ENCODE measurements at places on chromosomes 2 and 18.

- DNase-seq = no peak
These were observed 54.8 kb downstream of the SPTBN1 start for GRCh38 chr2:54510916-54511315.

GRCh38 chr2:222322236-222322635, 23.4 kb upstream of the PAX3 start:
- DNase-seq = no peak

DNA sequence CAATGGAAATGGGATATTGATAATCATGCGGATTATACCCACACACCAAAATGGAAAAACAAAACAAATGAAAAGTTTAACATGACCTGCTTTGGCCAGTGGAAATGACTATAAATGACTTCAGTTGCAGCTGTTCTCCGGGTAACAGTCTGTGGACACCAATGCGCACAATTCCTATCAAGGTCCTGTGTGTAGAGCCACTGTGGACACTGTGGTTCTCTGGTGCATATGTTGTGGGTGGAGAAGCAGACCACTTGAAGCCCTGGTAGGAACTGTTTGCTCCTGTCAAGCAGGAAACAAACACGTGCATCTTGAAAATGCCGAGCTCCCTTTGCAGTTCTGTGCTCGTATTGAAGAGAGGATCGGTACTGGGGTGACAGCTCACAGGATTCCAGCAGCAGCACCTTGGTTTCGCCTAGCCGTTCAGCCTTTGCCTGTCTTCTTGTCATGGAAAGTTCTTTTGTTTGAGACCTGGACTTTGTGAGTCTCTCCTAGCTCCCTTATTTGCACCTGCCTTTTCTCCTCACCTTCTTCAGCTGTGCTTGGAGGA, 32.9 kb downstream of the NCK2 start:
- DNase-seq = no peak

GRCh38 chr2:180778291-180778690, 202.1 kb upstream of the UBE2E3 start:
- no peak for DNase-seq

- no peak for DNase-seq
These were observed 2.1 kb downstream of the DNAH7 start for GRCh38 chr2:196066291-196067087.

DNA sequence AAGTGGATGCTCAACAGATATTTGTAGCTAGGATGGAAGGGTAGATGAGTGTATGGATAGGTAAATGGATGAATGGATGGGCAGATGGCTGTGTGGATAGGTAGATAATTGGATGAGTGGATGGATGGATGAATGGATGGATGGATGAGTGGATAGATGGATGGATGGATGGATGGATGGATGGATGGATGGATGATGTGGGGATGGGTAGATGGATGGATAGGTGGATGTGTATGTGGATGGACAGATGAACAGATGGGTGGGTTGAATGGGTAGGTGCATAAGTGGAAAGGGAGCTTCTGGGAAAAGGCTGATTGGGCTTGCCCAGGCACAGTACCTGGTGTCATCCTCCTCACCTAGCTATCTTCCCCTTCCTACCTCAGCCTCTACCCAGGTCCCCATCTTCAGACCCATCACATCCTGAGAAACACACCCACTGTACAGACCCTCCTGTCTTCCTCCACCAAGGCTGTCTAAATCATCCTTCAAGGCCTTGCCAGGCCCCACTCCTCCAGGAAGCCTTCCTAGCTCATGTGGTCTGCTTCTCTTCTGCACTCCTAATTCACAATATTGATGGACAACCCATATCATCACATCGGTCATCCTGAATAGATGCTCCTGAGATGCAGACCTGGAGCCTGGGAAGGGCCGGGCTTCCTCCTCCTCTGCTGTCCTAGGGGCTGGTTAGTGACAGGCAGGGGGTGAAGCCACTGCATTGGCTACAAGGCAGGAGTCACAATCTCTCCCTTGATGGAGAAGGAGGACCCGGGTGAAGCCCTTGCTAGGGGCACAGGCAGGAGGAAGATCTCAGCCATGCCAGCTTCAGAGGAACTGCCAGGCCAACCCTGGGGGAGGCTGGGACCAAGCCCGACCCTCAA, 49.4 kb downstream of the SMAD7 start:
- DNase-seq = no peak

DNA sequence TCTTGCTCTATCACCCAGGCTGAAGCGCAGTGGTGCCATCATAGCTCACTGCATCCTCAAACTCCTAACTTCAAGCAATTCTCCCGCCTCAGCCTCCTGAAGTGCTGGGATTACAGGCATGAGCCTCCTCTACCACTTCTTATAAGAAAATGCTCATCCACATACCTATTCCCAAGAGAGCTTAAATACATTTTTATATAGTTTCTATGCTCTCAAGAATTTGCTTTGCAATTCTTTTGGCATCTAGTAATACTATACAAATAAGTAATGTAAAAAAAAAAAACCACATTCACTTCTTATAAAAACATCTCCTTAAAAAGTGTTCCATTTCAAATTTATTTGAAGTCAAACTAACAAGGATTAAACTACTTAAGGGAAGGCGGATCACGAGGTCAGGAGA, 197.3 kb downstream of the DNAH7 start:
- no peak for DNase-seq

GRCh38 chr18:46793565-46793964, 36.7 kb upstream of the ST8SIA5 start:
- no peak for DNase-seq

DNA sequence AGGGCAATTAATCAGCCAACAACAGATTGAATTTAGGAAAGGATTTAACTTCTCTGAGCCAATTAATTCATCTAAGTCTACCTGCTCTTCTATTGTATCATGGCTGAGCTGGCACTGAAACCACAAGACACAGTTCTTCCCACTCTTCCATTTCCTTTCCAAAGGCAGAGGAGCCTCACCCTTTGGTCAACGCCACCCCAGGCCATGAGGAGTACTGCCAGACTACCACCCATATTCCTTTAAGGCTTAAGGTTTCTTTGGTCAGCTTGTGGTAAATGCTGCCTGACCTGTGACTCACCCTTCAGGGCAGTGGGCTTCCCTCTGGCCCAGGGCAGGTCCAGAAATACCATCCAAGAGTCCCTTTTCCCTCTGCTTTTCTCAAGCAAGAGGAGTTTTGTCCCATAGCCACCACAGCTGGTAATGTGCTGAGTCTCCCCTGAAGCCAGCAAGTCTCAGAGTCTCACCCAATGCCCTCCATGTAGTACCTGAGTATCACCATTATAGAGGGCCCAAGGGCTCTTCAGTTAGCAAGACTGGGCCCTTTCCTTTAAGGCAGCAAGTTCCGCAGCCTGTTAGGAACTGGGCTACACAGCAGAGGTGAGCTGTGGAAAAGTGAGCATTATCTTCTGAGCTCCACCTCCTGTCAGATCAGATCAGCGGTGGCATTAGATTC, 900.5 kb upstream of the CRIM1 start:
- no peak for DNase-seq

- DNase-seq = no peak
These were observed 44.1 kb upstream of the EPAS1 start for GRCh38 chr2:46252891-46253659.

DNA sequence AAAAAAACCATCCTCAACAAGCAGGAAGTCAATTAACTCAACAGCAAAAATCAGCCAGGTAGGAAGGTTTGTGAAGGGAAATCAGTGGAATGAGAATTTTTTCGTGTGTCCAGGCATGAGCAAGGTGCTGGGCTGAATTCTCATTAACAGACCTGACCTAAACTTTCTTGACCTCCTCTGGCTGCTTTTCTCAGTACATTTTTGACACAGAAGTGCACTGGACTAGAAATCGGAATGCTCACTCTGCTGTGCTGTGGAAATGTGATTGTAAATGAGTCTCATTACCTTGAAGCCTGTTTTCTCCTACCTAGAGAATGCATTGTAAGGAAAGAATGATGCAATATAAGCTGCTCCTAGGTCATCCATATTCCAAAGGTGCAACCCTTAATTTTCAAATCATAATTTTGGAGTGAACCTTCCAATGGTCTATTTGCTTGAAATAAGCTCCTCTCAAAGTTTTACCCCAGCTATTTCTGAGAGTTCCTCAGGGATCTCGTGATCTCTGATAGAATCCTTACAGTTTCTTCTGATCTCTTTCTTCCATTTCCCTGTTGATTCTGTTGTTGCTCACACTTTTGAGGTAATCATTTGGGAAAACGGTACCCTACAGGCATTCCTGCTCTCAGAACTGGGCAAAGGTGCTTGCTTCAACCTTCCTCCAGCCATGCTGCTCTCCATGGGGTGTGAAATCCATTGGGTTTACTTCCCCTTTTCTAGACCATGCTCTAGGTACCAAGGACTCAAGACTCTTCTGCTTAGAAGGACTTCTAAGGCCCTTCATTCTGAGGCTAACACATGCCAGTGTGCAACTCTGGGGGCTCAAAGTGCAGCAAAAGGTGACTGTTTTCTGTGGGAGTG, 104.9 kb upstream of the ITPRID2 start:
- no peak for DNase-seq

DNA sequence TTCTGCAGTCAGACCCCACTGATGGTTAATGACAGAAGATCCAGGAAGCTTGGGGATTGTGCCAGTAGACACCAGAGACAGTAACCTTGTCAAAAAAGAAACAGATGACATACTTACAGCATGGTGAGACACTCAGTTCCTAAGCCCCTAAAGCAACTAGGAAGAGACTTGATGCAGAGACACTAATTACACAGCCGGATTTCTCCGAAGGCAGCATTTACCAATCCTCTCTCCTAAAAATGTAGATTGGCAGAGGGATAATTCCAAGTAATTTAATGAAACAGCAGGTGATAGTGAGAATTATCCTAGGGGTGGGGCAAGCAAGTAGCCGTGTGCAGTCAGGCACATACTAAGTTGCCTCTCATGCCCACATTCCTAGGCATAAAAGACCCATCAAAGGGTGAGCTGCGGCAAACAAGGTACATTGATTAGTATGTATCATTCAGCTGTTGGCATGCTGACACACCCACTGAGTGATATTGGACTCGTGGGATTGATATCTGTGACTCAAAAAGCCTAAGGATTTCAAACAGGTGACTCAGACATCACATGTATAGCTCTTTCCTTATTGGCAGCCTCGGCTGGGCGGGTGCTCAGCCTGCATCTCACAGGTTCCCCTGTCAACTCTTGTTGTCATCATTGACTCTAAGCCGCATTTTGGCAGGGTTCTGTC, 296.7 kb upstream of the ATP5MC3 start:
- no peak for DNase-seq

- no peak for DNase-seq
These were observed 55.9 kb downstream of the FEZ2 start for GRCh38 chr2:36541891-36542595.

- no peak for DNase-seq
These were observed 152.8 kb downstream of the DSEL start for GRCh38 chr18:67363694-67364093.

GRCh38 chr2:203690441-203691047, 15.9 kb upstream of the CD28 start:
- no peak for DNase-seq

DNA sequence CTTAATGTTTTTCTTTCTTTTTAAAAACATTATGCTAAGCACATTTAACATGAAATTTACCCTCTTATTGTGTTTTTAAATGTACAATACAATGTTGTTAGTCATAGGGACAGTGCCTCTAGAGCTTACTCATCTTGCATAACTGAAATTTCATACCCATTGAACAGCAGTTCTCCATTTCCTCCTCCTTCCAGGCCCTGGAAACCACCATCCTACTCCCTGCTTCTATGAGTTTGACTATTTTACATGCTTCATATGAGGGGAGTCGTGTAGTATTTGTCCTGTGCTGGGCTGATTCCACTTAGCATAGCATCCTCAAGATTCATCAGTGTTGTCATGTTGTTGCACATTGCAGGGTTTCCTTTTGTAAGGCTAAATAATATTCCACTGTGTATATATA, 92.6 kb downstream of the SPATS2L start:
- DNase-seq = no peak

- no peak for DNase-seq
These were observed 27.0 kb upstream of the DPYSL5 start for GRCh38 chr2:26820932-26821331.

GRCh38 chr2:136932700-136933099, 167.4 kb downstream of the THSD7B start:
- DNase-seq = no peak

DNA sequence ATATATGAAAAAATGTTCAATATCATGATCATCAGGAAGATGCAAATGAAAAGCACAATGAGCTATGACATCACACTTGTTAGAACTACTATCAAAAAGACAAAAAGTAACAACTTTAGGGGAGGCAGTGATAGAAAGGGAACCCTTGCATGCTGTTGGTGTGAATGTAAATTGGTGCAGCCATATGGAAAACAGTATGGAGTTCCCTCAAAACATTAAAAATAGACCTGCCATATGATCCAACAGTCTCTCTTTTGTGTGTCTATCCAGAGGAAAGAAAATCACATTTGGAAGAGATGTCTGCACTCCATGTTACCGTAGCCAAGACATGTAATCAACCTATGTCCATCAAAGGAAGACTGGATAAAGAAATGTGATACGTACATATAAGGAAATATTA, 92.3 kb upstream of the ALKAL2 start:
- no peak for DNase-seq

DNA sequence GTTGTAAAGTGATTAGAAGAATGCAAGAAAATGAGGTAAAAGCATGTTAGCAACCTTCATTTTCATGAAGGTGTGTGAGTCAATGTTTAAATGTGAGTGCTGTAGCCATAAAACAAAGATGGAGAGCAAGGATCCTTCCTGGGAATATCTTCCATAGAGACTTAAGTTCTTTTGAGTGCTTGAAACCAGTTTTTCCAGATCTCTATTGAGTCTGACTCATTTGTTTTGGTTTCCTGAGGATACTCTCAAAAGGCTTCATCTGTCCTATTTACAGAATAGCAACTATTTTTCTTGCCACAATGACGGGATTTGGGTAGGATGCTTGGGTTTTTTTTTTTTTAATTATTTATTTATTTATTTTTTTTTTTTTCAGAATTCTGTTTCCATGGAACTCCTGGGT, 45.9 kb upstream of the ASB1 start:
- no peak for DNase-seq

- no peak for DNase-seq
These were observed 383.3 kb downstream of the MTX2 start for GRCh38 chr2:176652300-176653182.

GRCh38 chr2:176096243-176096985, 3.2 kb upstream of the HOXD12 start:
- no peak for DNase-seq

- DNase-seq = no peak
These were observed 15.2 kb upstream of the CHAC2 start for GRCh38 chr2:53752385-53752784.

DNA sequence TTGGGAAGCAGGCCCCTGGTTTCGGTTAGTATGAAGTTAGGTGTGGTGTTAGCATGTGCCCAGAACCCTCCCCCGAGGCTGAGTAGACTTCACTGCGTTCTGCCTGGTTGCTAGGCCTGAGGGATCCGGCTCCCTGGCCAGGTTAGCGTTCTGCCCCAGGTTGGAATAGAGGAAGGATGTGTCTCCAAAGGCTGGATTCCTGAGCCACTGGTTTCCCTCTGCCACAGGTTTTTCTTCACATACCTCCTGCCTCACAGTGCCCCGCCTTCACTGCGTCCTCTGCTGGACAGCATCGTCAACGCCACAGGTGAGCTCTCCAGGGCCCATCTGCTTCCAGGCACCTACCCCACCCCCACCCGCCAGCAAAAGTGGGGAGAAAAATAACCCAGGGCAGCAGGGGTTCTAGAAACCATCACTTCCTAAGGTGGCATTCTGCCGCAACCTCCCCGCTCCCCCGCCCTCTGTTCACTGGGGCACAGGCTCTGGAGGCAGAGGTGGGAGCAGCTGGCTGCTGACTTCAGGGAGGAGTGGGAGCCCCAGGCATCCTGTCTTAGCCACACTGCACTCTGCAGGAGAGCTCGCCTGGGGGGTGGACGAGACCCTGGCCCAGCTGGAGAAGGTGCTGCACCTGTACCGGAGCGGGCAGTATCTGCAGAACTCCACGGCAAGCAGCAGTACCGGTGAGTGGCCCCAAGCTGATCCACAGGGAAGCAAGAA, 7.1 kb downstream of the PKDCC start:
- DNase-seq = no peak
